ENCODE measurements at places on chromosomes 3 and 15.

GRCh38 chr15:101191242-101191641 lies 60.6 kb downstream of the CHSY1 start:
- DNase-seq: no peak

DNA sequence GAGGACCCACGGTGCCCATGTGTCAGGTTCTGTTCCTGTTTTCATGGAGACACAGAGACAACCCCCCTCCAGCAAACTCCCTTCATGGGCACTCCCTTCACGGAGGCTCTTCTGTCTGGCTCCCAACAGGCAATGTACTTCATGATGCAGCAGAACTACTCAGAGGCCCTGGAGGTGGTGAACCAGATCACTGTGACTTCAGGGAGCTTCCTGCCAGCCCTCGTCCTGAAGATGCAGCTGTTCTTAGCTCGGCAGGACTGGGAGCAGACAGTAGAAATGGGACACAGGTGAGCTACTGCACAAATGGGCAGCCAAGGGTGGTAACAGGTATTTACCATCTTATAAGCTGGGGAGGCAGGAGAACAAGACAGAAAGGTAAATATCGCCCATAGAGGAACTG lies 7.0 kb downstream of the TTC21A start:
- no peak for DNase-seq

DNA sequence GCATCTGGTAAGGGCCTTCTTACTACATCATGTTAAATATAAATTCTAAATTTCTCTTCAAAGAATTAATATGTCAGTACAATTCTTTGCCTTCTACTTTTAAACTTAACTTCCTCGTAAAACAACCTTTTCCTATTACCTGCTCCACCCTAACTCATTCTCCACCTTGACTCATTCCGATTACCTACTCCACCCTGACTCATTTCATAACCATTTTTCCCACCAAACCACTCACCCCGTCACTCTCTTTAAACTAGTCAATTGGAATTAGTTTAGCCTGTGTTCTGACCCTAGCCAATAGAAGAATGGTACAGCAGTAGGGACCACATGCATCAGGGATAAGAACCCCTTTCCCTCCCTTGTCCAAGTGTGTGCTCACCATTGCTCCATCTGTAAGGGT lies 65.6 kb downstream of the PLSCR2 start:
- no peak for DNase-seq

DNA sequence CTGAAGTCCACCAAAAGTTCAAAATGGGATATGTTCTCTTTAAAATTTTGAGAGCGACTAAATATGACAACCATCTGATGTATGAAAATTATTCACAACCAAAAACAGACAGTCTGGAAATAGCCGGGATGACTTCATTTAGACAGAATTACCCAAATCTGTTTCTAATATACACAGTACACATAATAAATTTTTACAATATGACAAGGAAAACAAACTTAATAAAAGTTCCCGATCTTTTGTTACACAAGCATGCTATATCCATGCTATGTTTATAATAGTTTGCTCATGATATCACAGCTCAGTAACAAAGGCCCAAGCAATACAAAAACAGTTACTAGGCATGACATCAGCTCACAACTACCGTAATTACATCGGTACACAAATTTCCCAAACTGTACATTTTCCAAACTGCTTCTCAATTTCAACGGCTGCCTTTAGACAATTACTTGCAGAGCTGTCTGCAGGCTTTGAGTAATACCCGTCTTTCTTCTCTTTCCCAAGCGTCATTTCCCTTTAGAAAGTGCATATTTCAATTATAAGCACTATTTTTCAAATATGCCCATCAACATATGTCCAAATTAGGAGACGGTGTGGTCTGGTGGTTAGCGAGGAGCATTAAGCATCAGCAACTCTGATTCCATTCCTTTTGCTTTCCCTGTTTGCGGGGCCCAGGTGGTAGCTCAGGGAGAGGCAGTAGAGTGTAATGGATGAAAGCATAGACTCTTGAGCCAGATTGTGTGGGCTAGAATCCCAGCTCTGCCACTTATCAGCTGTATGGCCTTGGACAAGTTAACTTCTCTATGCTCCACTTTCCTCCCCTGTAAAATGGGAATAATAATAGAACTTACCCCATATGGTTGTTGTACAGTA lies 481.2 kb downstream of the FOXP1 start:
- DNase-seq: no peak

Data from NCI-H1417 (cell line).